ENCODE measurements at places on chromosomes 12 and 14.

DNA sequence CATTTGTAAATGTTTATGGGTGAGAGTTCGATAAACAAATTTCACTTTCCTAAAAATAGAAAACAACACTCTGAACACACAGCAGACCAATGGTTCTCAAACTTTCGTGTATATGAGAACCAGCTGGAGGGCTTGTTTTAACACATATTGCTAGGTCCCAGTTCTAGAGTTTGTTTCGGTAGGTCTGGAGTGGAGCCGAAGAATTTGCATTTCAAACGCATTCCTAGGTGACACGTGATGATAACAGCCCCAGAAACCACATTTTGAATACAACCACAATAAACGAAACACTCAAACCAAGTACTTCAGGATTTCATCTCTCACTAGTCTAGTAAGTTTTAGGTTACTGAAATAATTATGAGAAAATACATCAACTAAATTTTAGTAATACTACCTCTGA is 17.1 kb downstream of the SEC23A start:
- DNase-seq = no peak

GRCh38 chr12:54612225-54612750 is 22.4 kb downstream of the LACRT start:
- no peak for DNase-seq

DNA sequence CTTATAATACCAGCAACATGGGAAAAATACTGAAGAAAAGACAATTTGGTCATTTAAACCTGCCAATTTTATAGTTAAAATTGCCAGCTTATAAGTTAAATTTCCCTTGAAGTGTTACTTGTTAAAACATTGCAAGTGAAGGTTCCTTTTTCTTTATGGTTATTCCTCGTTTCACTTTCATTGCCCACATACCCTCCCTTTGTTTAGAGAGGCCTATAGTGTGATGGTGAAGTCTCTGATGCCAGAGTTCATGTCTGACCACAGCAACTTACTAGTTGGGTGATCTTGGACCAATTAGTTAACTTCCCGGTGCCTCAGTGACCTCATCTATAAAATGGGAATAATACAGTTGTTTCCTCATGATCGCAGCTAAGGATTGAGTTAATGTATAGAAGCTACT is 173.5 kb downstream of the ANO6 start:
- DNase-seq = no peak

GRCh38 chr14:68223631-68224030 is 404.1 kb downstream of the RAD51B start:
- DNase-seq = no peak

DNA sequence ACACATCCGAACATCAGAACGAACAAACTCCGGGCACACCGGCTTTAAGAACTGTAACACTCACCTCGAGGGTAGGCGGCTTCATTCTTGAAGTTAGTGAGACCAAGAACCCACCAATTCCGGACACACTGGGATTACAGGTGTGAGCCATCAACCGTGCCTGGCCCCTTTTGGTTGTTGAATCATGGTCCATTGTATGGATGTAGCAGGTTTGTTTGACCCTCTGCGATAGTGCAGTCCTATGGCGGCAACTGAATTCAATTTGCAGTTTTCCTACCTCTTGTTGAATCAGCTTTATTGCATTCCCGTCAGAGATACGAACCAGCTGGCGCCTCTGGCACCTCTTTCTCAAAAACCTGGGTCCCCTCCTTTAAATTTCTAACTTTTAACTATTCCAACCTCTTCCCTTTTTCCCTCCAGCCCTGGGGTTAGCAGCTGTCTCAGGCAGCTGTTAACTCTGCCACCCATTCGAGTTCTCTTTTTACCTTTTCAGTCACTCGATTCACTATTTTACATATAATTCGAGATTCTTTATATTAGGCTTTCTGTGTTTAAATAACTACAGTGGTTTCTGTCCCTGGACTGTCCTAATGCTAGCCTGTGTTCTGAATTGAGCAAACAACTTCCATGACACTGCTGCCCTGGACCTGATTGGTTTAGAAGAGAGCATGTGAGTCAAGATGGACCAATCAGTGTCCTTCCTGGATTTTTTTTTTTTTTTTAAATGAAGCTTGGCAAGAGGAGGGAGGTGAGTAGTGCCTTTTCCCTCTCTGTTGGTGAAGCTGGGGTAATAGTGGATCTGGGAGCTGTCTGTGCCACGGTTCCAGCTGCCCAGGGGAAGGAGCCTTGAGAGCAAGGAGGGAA is 261.5 kb downstream of the PCNX1 start:
- no peak for DNase-seq

DNA sequence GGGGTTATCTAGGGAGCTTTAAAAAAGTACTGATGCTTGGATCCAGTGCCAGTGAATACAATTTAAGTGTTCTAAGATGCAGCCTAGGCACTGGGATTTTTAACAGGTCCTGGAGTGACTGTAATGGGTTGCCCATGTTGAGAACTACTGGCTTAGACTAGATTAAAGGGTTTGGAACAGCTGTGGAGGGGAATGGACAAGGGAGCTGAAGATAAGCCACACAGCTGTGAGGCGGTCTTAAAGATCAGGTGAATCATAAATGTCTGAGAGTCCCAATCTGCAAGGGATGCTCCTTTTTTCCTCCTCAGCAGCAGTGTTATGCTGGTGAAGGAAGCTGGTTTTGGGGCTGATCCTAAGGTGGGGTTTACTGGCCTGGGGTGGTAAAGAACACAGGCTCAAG is 35.5 kb upstream of the FRMD6 start:
- no peak for DNase-seq

DNA sequence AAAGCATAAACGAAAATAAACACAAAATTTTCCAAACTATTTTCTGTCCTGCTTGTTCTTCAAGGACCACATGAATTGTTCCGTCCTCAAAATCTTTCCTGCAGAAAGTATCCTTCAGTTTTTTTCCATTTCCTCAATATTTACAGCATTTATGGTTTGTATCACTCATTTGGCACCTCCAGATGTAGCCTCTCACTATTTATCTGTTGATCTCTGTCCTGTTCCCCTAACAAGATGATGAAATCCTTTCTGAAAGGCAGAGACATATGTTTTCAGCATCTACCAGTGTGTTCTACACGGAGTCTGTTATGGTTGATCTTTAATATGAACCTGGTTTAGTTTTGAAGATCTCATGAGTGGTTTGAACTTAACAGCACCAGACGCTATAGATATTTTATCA is 490.2 kb downstream of the NELL2 start:
- no peak for DNase-seq

GRCh38 chr14:76253111-76253510 is 101.4 kb downstream of the GPATCH2L start:
- no peak for DNase-seq

DNA sequence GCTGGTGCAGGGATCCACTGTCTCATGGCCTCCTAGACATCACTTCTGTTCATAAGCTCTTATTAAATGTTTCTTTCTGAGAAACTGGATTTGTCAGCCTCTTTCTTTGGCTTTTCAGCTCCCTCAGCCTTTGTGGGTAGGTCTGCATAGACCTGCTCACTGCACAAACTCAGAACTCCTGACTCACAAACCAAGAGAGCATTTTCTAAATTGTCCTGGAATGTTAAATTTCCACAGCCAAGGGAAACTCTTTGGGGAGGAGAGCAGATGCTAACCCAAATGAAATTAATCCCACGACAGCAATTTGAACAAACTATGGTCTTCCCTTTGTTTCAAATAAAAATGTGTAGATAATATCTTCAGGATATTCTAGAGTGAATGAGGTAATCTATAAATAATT is 19.5 kb upstream of the CERS5 start:
- no peak for DNase-seq

DNA sequence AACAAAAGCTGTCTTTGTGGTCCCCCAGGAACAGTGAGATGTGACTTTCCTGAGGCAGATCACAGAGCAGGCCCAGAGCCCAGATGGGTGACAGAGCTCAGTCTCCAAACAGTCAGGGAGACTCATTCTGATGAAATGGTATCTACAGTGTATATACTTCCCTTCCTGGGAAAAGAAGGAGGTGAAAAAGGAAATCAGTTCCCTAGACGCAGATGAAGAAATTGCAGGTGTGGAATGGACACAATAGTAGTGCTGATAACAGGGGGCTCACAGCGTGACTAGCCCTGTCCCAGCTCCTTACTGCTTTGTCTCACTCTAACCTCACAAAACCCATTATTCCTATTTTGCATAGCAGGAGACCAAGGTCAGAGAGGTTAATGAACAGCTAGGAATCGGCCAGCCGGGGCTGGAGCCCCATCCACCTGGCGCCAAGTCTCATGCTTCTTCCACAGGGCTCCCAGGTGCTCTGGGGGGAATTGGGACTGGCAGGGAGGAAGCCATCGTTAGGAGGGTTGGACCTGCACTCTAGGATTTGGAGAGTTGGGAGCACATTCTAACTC is 11.9 kb downstream of the KCNH3 start:
- DNase-seq = no peak

DNA sequence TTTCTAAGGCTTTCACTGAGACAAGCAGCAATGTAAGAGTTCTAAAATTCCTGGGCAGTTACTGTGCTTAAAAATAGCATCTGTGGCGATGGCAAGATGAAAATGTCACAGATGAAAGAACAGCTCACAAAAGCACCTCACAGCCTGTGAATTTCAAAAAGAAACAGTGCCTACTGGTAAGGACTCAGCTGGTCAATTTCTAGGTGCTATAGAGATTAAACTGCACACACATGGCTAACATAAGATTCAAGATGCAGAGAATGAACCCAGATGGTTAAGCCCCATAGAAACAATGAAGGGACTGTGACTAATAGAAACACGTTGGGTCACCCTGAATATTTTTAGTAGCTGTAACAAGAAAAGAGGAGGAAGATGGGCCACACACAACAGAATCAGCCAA is 12.0 kb upstream of the IL26 start:
- no peak for DNase-seq

- DNase-seq = peak; percentile 48
Observed at GRCh38 chr14:61476754-61477410, 155.5 kb downstream of the PRKCH start.

DNA sequence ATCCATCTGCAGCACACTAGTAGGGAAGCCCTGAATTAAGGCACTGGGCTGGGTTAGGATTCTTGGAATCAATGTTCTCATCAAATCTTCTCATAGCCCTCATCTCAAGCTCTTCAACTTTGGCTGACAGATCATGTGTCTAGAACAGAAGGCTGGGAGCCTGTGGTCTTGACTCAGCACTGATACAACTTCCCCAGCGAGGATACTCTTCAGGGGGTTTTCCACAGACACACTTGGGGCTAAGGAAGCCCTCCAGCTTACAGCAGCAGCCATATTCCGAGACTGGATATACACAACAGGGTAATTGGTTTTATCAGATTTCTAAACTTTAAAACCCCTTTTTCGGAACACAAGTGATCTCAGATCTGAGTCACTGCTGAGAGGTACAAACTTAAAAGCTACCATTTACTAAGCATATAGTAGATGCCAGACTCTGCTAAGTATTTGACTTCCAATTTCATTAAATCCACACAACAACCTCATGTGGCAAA is 3.5 kb downstream of the FMNL3 start:
- DNase-seq = no peak

- no peak for DNase-seq
Observed at GRCh38 chr12:76945867-76946266, 67.0 kb upstream of the CSRP2 start.

GRCh38 chr12:1448336-1448735 is 146.0 kb downstream of the FBXL14 start:
- no peak for DNase-seq

DNA sequence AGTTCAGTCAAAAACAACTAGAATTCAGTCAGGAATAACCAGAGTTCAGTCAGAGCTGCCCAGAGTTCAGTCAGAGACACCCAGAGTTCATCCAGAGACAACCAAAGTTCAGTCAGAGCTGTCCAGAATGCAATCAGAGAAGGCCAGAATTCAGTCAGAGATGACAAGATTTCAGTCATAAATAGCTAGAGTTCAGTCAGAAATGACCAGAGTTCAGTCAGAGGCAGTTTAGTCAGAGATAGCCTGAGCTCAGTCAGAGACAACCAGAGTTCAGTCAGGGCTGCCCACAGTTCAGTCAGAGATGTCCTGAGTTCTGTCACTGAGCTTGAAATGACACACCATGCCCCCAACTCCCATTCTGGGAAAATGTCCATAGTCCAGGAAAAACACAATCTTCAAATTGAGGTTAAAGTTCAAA is 1102.8 kb downstream of the BCL11B start:
- DNase-seq = no peak

GRCh38 chr12:26017484-26018211 is 59.2 kb downstream of the RASSF8 start:
- DNase-seq = no peak

GRCh38 chr14:95156161-95157047 is 925 bp downstream of the DICER1 start:
- no peak for DNase-seq

- no peak for DNase-seq
Observed at GRCh38 chr14:25215607-25216006, 165.7 kb upstream of the STXBP6 start.

All from hippocampal formation (tissue), 2 donors.